ENCODE measurements at places on chromosomes 3 and 15. TPM values are rescaled to one million over a fixed set of nuclear protein-coding genes. Genes with fewer than 3 reads are reported as not detected.

GRCh38 chr3:50807266-50807665 is 132.5 kb downstream of the DOCK3 start:
- H3K4me3 ChIP-seq = no peak overlapping the region
- H3K27ac ChIP-seq = no peak overlapping the region
- no peaks in the 10 kb centered on the region for H3K4me1 ChIP-seq
- DNase-seq = no peak
- H3K36me3 ChIP-seq = no peaks in the 10 kb centered on the region

DNA sequence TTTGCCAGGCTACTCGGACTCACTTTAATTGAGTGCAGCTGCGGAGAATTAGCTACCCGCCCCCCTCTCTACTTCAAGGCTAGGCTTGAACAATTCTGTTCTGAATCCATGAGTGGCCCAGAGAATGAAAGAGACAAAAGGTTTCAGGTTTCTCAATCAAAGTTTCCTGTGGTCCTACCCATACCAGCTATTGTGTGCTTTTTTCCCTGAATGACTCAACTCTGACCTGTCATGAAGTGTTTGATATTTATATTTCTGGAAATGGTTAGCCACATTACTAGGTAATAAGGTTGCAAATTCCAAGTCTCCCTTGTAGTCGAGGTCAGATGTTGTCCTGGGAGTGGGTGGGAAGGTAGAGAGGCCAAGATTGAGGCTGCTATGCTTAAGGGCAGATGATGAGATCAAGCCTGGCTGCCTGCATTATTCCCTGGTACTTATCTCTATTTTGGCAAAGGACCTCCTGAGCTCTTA is 392.7 kb upstream of the TBL1XR1 start:
- DNase-seq = no peak
- no peaks in the 10 kb centered on the region for H3K36me3 ChIP-seq
- H3K4me3 ChIP-seq = no peak overlapping the region
- no peak overlapping the region for H3K27ac ChIP-seq
- H3K4me1 ChIP-seq = peaks cover 12% of the 10 kb centered on the region
- no peaks in the 10 kb centered on the region for H3K27me3 ChIP-seq

DNA sequence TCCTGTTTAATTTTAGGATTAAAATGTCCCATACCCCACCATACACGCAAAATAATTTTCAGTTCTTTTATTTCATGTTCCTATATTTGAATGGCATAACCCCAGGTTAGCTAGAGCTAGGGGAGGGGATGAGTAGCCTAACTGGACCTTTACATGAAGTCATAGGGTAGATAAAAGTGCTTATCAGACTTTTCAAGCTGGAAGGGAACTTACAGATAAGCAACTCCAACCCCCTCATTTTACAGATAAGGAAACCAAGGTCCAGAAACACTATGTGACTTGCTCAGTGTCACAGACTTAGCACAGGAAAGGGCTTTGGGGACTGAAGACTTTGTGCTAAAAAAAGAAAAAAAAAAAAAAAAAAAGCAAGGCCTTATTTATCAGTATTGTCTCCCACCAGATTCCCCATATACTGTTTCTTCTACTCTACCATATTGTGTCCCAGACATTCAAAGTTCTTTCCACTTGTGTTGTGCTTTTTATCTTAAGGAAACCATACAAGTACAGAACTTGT is 10.6 kb upstream of the TNIK start:
- no peaks in the 10 kb centered on the region for H3K27me3 ChIP-seq
- H3K4me3 ChIP-seq = no peak overlapping the region
- DNase-seq = no peak
- H3K36me3 ChIP-seq = no peaks in the 10 kb centered on the region
- no peak overlapping the region for H3K27ac ChIP-seq

DNA sequence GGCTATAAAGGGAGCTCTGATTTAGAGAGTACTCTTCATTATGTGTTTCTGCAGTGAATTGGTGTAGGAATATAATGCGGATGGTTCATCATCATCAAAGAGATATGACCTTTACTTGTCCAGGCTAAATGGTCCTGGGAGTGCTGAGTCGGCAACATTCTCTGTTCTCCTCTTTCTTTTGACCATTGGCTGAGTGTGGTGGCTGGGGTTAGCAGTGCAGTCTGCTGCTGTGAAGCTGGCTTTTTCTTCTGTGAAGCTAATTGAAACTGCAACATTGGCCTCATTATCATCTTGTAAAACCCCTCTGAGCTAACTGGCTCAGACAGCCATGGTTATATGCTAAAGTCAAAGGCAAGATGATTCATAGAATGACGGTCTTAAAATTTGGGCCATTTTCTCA is 83.8 kb downstream of the THRB start:
- H3K4me3 ChIP-seq = no peak overlapping the region
- no peak overlapping the region for H3K27ac ChIP-seq
- H3K27me3 ChIP-seq = no peaks in the 10 kb centered on the region
- H3K36me3 ChIP-seq = no peaks in the 10 kb centered on the region
- no peak for DNase-seq
- H3K4me1 ChIP-seq = no peaks in the 10 kb centered on the region

- no peak overlapping the region for H3K27ac ChIP-seq
- peaks cover 21% of the 10 kb centered on the region for H3K36me3 ChIP-seq
- DNase-seq = no peak
- H3K4me1 ChIP-seq = no peaks in the 10 kb centered on the region
- H3K4me3 ChIP-seq = no peak overlapping the region
Measured at GRCh38 chr15:79918278-79918677, 21.5 kb upstream of the MTHFS start.

GRCh38 chr3:37793889-37794591 is 67.6 kb upstream of the CTDSPL start:
- no peak overlapping the region for H3K27ac ChIP-seq
- H3K4me1 ChIP-seq = no peaks in the 10 kb centered on the region
- no peak for DNase-seq
- H3K36me3 ChIP-seq = no peaks in the 10 kb centered on the region
- no peak overlapping the region for H3K4me3 ChIP-seq
- H3K27me3 ChIP-seq = peaks cover 7% of the 10 kb centered on the region

DNA sequence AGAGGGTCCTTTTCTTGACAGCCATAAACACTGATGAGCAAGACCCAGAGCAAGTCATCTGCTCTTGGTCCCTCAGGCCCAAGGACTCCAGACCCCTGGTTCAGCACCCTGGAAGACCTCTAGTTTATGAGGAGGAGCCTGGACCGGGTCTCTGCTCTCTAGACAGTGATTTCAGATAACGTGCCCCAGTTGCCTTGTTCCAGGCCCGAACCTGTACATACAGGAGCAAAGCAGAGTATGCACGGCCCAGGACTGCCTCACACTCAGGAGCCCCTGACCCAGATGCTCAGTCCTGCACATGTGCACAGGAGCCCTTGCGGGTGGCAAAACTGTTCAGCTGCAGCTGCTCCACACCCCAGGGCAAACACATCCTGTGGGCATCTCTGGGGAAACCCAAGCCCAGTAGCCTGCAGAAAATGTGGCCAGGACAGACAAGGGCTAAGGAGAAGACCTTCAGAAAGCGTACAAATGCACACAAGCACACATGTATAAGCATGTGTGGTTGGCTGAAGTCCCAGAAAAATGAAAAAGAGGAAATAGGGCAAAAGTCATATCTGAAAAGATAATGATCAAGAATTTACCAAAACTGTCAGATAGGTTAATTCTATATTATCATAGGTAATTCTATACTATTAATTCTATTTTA is 59.9 kb upstream of the CORO2B start:
- no peaks in the 10 kb centered on the region for H3K4me1 ChIP-seq
- no peaks in the 10 kb centered on the region for H3K27me3 ChIP-seq
- H3K4me3 ChIP-seq = no peak overlapping the region
- H3K36me3 ChIP-seq = no peaks in the 10 kb centered on the region

- DNase-seq = no peak
- H3K4me3 ChIP-seq = no peak overlapping the region
- peaks cover 21% of the 10 kb centered on the region for H3K27me3 ChIP-seq
- H3K36me3 ChIP-seq = no peaks in the 10 kb centered on the region
- H3K4me1 ChIP-seq = no peaks in the 10 kb centered on the region
- H3K27ac ChIP-seq = no peak overlapping the region
Measured at GRCh38 chr3:38738630-38739395, 77.2 kb downstream of the SCN10A start.

DNA sequence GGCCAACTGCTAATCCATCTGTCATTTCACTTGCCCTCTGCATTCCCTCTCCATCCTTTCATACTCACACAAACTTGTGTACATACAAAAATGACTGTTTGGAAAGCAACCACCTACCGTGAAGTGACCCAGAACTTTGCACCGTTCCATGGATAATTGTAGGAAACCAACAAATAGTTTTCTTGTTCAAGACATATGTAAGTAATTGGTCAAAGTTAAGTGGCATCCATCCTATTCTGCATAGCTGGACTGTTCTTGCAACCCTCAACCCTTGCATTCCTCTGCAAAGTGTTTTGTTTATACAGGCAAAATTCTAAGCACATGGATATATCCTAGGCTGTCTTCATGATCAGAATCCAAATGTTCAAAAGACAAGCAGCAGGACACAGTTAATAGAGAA is 592.5 kb downstream of the MECOM start:
- no peaks in the 10 kb centered on the region for H3K36me3 ChIP-seq
- no peak for DNase-seq
- H3K27me3 ChIP-seq = no peaks in the 10 kb centered on the region
- H3K27ac ChIP-seq = no peak overlapping the region
- H3K4me1 ChIP-seq = no peaks in the 10 kb centered on the region
- H3K4me3 ChIP-seq = no peak overlapping the region

- DNase-seq = no peak
- H3K4me3 ChIP-seq = no peak overlapping the region
- H3K27ac ChIP-seq = no peak overlapping the region
- H3K27me3 ChIP-seq = peaks cover 15% of the 10 kb centered on the region
- peaks cover 15% of the 10 kb centered on the region for H3K36me3 ChIP-seq
- peaks cover 42% of the 10 kb centered on the region for H3K4me1 ChIP-seq
Measured at GRCh38 chr3:48432411-48433371, 2.8 kb upstream of the PLXNB1 start.

DNA sequence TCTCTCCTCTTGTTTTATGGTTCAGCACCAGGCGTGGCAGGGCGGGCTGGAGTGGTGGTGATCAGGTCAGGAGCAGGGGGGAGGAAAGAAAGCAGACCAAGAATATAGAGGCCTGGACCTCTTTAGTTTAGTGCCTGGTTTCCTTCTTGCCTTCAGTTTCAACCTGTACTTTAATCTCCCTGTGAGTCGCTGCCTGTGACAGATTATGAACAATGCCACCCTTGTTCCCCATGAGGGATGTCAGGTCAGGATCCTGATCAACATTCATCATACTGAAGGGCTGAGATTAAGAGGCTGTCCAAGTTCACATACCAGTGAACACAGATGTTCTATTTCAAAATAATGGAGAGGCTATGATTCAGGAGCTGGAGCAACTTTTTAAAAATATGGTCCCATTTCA is 11.4 kb downstream of the ENTPD3 start:
- no peak for DNase-seq
- no peaks in the 10 kb centered on the region for H3K27me3 ChIP-seq
- H3K4me3 ChIP-seq = no peak overlapping the region
- no peak overlapping the region for H3K27ac ChIP-seq
- no peaks in the 10 kb centered on the region for H3K36me3 ChIP-seq
- H3K4me1 ChIP-seq = no peaks in the 10 kb centered on the region

GRCh38 chr3:177206936-177207335 is 9.7 kb upstream of the TBL1XR1 start:
- peaks cover 9% of the 10 kb centered on the region for H3K4me1 ChIP-seq
- DNase-seq = no peak
- no peak overlapping the region for H3K27ac ChIP-seq
- H3K4me3 ChIP-seq = no peak overlapping the region
- H3K27me3 ChIP-seq = no peaks in the 10 kb centered on the region

DNA sequence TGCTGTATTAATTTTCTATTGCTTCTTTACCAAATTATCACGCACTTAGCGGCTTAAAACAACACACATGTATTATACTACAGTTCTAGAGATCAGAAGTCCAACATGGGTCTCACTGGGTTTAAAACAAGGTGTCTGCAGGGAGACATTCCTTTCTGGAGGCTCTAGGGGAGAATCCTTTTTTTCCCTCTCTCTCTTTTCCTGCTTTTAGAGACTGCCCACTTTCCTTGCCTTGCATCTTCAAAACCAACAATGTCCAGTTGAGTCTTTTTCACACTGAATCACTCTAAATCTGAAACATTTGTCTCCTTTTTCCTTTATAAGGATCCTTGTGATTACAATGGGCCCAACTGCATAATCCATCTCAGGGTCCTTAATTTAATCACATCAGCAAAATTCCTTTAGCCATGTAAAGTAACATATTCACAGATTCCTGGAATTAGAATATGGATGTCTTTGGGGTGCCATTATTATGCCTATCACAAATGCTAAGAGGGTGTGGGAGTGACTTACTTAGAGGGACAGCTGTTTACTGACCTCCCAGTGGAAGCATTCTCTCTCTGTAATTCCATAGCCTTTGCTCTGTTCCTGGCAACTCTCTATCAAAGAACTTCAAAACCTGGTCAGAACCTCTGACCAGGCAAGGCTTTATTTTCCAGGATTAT is 21.8 kb downstream of the CD200 start:
- no peaks in the 10 kb centered on the region for H3K36me3 ChIP-seq
- H3K27ac ChIP-seq = no peak overlapping the region
- no peak overlapping the region for H3K4me3 ChIP-seq
- no peak for DNase-seq

DNA sequence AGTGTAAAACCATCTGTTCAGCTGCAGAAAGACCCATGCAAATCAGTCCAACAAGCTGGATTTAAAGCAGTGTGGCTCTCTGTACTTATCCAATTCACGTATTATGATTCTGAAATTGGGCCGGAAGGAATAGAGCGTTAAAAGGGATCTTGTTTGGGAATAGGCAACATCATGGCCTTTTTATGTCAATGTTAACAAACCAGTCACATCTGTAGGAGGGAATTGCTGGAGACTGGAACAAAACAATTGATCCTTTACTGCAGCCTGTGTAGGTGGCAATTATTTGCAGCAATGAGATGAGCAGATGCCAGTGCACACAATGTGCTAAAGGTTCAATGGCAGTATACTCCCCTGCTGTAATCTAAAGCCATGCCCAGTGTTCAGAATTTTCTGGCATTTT is 887.4 kb upstream of the ROBO1 start:
- no peak overlapping the region for H3K27ac ChIP-seq
- DNase-seq = no peak
- H3K36me3 ChIP-seq = no peaks in the 10 kb centered on the region
- no peak overlapping the region for H3K4me3 ChIP-seq
- H3K4me1 ChIP-seq = no peaks in the 10 kb centered on the region
- no peaks in the 10 kb centered on the region for H3K27me3 ChIP-seq

GRCh38 chr3:112124907-112125607 is 8.0 kb downstream of the GCSAM start:
- no peak overlapping the region for H3K27ac ChIP-seq
- H3K4me3 ChIP-seq = no peak overlapping the region
- H3K36me3 ChIP-seq = peaks cover 31% of the 10 kb centered on the region

GRCh38 chr15:70140025-70140542 is 42.4 kb upstream of the TLE3 start:
- H3K27ac ChIP-seq = no peak overlapping the region
- peaks cover 6% of the 10 kb centered on the region for H3K27me3 ChIP-seq
- H3K4me3 ChIP-seq = no peak overlapping the region
- peaks cover 27% of the 10 kb centered on the region for H3K4me1 ChIP-seq

Gene ACTC1
- total RNA-seq = not detected

Gene SNTN
- not detected for total RNA-seq

Gene LTF
- not detected for total RNA-seq

Gene PLXNA1
- total RNA-seq = 16.9 TPM

Gene C15orf39
- 37.8 TPM for total RNA-seq

Gene TMEM40
- not detected for total RNA-seq
